NCI-H1048 (cell line): ENCODE measurements at places on chromosomes 5 and 9.

DNA sequence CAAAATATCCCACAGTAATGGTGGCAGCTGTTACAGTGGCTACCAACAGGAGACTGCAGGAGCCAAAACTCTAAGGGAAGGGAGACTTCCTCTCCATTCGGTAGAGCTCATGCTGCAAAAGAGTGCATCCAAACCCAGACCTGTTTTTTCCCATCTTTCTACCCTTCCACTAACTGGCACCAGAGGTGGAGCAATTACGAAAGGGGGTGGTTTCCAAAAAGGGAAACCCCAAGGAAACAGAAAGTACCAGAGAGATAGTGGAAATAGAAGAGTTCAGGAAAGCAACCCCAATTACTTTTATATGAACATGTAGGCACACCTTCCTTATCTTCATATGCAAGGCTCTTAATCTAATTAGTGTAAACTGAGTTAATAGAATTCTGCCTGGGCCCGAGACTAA lies 7.3 kb upstream of the WDR41 start:
- DNase-seq = no peak

- DNase-seq = no peak
Measured at GRCh38 chr5:149216496-149216895, 55.2 kb upstream of the AFAP1L1 start.

- no peak for DNase-seq
Measured at GRCh38 chr5:878125-878524, 14.5 kb downstream of the BRD9 start.

- DNase-seq = no peak
Measured at GRCh38 chr9:70806875-70807274, 314.5 kb downstream of the TRPM3 start.

GRCh38 chr5:134491841-134492442 lies 33.5 kb upstream of the JADE2 start:
- DNase-seq = no peak

DNA sequence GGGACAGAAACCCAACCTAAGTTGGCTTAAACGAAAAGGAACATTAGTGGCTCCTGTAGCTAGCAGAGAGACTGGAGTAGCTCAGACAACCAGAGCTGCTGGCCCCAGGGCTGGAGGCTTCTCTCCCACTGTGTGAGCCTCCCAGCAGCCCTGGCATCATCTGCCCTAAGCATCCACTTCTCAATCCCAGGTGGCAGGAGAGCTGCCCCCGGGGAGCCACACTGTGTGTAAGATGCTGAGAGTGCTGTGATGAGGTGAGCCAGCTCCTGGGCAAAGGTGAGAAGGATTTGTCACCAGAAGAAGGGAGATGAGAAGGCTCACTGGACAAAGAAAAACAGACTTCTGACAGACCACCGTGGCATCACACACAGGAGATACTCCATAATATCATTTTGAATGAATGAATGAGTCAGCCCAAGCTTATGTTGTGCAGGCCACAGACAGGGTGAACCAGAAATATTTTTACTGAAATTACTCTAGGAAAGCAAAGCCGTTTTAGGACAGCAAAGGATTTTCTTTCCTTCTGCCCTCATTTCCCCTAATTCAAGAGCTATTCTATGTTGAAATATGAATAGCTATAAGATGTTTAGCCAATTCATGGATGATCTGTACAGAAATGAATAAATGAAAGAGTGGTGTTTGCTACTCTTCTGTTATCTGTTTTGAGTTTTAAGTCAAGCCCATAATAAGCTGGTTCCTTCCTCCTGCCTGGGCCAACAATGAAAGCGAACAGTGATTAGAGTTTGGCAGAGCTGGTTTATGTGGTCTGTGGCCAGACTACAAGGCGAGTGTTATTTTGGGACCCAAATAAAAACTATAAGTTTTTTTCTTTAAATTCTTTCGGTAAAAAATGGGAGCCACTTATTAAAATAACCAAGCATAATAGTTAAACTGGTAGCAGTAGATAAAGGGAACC lies 57.4 kb upstream of the ECM2 start:
- no peak for DNase-seq

DNA sequence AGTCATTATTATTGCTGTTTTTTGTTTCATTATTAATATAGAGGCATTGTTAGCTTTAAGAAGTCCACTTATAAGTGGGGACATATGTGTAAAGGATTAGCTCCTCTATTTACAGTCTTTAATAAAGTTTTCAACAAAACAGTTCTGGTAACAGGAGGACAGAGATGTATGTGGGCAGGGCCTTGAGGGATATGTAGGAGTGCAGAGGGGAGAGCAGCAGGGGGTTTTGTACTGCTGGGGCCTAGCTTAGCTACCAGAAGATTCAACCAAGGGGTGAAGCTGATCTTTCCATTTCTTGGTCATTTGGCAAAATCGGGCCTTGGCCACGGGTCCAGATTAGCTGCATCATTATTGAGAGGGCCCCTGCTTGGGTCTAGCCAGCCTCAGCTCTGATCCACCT lies 89.9 kb downstream of the PPARGC1B start:
- DNase-seq = no peak

DNA sequence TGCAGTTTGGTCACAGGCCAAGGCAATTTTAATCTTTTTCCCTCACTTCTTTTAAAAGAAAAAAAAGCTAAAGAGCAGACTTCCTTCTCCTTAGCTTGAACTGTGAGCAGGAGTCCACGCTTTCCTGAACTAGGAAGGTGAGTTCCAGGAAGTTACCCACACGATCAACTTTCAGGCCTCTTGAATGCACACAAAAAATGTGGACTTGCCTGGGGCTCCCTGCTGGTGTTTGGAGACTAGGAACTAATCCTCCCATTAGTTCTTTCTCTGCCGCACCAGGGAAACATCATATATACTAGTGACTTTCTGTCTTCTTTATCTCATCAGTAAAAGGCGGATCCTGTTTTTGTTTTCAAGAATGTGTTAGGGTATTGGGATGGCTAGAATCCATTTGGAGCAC lies 240.0 kb downstream of the GOLPH3 start:
- peak; percentile 65 for DNase-seq
